Activated CD4-positive, alpha-beta T cell treated with anti-CD3 and anti-CD28 coated beads for 24 hours (primary cell): ENCODE measurements at places on chromosomes 11 and 22.

- no peak for DNase-seq
Observed at GRCh38 chr22:40128989-40129388, 48.7 kb upstream of the TNRC6B start.

DNA sequence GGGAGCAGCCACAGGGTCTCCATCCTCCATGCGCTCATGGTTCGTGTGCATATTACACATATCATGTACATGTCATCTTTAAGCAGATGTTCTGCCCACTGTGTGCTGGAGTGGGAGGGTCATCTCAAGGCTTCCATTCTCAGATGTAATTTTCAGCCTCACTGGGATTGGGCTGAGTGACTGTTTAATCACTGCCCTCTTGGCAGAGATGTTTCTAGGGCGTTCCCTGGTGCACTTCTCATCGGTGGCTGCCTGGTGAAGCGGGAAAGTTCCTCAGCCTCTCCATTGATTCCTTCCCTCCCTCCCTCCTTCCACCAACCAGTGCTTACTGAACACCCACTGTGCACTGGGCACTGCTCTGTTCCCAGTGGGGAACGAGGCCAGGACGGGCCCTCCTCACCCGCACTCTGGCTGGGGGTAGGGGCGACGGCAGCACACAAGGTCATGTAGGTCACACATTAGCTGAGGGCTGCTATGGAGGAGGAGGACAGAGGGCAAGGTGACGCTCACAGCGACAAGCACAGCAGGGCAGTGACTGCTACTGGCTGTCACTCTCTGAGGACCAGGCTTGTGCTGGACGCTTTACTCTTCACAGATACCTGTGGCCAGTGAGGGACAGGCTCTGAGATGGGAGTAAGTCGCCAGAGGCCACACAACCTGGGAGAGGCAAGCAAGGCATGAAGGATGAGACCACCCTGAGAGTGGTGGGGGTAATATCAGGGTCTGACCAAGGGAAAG lies 22.9 kb downstream of the GNAZ start:
- no peak for DNase-seq

DNA sequence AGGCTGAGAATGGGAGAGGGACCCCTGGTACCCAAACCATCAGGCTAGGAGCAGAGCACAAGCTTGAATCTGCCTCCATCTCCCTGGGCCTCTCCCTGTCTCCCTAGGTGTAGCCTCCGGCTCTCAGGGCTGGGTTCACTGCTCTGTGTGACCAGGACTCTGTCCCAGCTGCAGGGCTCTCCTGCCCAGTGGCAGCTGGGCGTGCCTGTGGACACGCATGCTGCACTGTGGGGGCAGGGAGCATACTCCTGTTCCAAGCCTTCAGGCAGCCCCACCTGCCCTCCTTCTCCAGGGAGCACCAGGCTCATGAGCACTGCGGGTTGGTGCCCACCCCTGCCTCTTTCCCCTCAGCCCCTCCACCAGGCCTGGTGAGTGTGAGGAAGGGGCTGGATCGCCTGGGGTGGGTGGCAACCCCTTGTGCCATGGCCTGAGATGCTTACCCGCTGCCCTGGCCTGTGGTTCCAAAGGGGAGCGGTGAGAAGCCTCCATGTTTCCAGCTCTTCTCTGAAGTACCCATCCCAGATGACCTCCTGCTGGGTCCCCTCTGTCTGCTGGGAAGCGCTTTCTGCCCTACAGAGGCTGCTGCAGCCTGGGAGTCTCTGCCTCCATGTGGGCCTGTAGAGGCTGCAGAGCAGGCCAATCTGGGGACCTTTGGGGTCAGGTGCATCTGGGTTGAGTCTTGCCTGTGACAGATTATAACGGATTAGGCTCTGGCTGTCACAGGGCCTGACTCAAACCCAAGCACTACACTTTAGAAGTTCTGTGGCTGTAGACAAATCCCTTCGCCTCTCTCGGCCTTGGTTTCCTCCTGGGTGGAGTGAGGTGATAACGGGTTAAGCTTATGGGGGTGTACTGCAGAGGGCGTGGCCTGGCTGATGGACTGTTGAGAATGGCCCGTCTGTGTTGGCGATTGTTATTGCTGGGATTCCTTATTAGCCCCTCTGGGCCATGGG lies 43.7 kb downstream of the WNT11 start:
- DNase-seq, result no peak

DNA sequence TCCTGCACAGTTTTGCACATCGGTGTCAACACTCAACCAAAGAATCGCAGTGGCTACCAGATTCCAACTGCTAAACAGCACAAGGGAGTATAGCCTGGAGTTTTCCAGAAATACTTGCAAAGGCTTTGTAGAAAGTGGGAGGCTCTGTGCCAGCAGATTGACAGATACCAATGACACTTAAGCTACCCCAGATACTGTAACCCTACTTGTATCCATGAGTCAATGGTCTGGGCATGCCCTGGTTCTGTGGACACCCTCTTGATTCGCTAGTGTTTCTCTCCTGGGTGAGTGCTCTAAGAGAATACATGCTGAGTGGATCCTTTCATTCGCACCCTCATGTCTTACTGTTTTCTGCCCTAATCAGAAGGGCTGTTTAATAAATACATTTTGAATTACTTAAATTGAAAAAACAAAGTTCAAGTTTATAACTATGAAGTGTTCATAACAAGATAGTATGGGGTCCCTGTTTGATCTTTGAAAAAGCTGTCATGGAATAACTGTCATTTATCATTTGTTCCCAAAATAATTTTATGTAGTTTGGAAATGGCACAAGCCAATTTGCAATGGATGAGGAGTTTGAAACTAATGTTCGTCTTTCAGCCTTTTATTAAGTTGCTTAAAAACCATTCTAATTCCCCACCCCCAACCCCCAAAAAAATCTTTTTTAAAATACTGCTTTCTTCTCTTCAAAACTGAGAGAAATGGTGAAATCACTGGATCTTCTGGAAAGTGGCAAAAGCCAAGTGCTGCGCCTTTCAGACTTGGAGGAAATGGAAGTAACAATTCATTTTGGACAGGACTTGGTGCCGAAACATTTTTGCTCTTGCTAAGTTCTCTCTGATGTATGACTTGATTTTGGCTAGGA lies 600.5 kb upstream of the TENM4 start:
- DNase-seq, result no peak

GRCh38 chr22:49432211-49432896 lies 395.3 kb downstream of the BRD1 start:
- no peak for DNase-seq

- DNase-seq, result no peak
Observed at GRCh38 chr22:27133019-27133431, 475.6 kb downstream of the MIAT start.

- DNase-seq, result no peak
Observed at GRCh38 chr11:36122671-36123070, 166.6 kb downstream of the COMMD9 start.

DNA sequence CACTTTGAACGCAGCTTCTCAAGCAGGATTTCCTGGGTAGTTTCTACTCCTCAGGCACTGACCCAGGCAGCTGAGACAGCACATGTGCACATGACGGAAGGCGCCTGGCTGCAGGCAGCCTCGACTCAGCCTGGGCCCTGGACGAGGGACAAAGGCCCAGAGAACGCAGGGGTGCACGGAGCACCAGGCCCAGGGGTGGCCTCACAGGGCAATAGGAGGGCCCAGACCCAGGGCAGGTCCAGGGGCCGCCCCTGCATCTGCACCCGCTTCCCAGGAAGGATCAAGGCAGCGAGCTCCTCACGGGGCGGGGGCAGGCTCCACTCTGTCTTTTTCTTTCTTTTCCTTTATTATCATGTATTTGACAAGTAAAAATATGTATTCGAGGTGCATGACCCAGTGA lies 208.4 kb downstream of the BRD1 start:
- DNase-seq, result no peak

DNA sequence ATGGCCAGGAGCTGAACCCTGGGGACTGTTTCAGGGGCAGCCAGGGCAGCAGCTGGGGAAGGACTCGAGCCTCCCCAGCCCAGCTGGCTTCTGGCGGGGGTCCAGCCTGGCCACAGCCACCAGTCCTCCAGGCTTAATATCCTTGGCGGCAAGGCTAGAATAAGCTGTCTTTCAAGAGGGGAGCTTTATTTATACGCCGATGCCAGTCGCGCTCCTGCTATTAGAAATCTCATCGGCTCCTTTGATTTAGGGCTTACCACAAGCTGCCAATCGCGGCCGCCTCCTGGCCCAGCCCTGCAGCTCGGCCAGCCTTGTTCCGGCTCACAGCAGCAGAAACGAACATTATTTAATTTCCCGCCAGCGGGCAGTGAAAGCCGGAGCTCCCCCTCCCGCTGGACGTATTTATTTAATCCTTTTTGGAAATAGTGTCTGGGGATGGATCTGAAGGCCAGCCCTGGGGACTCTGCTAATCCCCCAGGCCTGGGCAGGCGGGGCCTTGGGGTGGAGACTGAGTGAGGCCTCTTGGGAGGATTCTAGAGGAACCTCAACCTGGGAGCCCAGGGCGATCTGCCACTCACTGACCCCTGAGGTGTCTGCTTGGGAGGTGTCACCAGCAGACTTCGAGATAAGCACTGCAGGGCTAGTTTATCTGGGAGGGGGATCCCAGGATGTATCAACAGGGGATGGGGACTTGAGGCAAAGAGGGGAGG lies 363.1 kb downstream of the MN1 start:
- no peak for DNase-seq

- no peak for DNase-seq
Observed at GRCh38 chr11:3375552-3375951, 3.4 kb downstream of the ZNF195 start.

GRCh38 chr11:78425399-78426070 lies 7.9 kb upstream of the GAB2 start:
- DNase-seq, result no peak
